ENCODE measurements at places on chromosomes 4 and X.

GRCh38 chr4:25882226-25882625 is 19.4 kb upstream of the SEL1L3 start:
- no peak for DNase-seq

DNA sequence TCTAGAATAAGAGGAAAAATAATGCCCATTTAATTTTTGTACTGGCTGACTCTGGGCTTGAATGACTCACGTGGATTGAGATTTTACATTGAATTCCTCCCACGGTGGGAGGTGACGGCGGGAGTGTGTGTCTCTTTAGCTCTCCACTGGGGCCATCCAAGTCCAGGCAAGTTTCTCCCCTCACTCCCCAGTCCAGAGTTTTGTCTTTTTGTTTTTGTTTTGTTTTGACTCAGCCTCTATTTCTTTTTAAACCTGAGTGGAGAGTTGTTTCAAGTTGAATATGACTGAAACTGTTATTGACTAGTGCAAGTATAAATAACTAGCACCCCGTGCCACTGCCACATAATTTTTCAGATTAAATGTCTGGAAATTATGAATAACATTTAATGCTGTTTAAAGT is 13.6 kb downstream of the CHST7 start:
- no peak for DNase-seq

- DNase-seq, result no peak
These were observed 717 bp upstream of the WFS1 start for GRCh38 chr4:6268650-6269615.

DNA sequence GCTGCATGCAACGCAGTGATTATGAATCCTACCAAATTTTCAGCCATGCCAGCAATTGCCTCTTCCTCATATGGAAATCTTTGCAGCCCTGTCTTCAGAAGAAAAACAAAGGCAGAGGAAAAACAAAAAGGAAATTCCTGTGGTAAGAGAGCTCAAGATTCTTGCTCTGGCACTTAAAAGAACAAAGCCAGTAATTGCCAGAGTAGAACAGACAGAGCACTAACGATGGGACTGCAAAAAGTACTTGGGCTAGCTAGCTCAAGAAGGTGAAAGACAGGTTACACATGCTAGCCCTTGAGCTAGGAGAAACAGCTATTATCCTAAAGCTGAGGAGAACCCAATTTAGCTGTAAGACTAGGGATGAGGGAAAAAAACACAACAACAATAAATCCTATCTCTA is 582.3 kb downstream of the KCNIP4 start:
- no peak for DNase-seq

- DNase-seq, result no peak
These were observed 779.3 kb downstream of the ARAP2 start for GRCh38 chr4:35464964-35465528.

DNA sequence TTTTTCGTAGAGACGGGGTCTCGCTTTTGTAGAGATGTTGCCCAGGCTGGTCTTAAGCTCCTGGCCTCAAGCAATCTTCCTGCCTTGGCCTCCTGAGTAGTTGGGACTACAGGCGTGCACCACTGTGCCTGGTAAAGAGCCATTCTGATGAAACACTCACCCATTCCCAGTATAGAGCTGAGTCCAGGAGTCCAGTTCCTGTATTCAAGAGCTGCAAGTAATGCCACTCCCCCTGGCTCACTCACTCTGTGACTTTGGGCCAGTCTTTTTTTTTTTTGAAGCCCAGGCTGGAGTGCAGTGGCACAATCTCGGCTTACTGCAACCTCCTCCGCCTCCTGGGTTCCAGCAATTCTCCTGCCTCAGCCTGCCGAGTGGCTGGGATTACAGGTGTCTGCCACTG is 3.5 kb downstream of the CCDC22 start:
- no peak for DNase-seq

DNA sequence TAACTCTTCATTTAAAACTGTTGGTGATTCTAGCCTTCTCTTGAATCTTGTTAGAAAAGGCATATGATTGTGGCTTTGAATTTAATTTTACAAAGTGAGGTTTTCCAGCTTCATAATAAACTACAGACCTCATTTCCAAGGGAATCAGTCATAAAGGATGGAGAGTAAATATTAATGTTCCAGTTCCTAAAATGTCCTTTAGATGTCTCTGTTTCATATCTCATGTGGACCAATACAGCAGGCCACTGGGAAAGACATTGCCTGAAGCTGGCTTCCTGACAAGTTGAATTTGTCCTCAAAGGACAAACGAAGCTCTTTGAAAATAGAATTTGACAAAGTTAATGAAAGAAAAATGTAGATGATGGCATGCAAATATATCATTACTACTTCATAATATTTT is 125.4 kb downstream of the ZNF330 start:
- no peak for DNase-seq

All from stimulated activated CD4-positive, alpha-beta T cell treated with anti-CD3 and anti-CD28 coated beads, Interleukin-1b, Interleukin-23, amount 100 ng/mL, for 24 hours (primary cell).